Stimulated activated CD4-positive, alpha-beta T cell treated with anti-CD3 and anti-CD28 coated beads, Interleukin-1b, Interleukin-23, amount 100 ng/mL, for 1 hour (primary cell): ENCODE measurements at places on chromosomes 2 and 18.

- DNase-seq = peak; percentile 15
These were observed 266.5 kb downstream of the HRH4 start for GRCh38 chr18:24726727-24727492.

GRCh38 chr2:68853035-68853434 lies 18.2 kb downstream of the BMP10 start:
- DNase-seq = no peak

DNA sequence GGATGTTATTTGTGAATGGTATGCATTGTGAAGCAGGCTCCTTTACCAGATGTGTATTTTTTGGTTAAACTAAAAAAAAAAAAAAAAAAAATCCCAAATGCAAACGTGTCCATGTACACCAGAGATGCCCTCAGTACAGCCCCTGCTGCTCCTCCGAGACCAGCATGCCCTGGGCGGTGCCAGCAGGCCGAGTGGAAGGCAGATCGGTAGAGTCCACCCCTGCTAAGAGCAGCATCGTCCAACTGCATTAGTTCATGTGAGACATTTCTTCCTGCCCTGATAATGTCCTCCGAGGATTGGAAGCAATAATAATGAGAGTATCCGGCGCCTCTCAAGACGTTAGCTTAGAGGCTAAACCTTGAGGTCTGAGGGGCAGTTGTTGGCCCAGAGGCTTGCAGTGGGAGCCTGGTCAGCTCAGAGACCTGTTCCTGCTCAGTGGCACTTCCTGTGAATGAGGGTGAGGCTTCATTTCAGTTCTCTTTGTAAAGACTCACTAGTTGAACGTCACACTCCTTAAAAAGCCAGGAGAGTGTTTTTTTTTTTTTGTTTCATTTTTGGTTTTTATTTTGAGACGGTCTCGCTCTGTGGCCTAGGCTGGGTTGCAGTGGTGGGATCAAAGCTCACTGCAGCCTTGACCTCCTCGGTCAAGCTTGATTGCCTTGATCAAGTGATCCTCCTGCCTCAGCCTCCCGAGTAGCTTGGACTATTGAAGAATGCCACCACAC lies 5.6 kb downstream of the SLC66A3 start:
- no peak for DNase-seq

- no peak for DNase-seq
These were observed 107.2 kb upstream of the L3MBTL4 start for GRCh38 chr18:6521803-6522418.

GRCh38 chr2:145007960-145008263 lies 488.0 kb upstream of the ZEB2 start:
- no peak for DNase-seq
